Fibroblast of villous mesenchyme (primary cell): ENCODE measurements at places on chromosomes 4 and X.

GRCh38 chrX:9651737-9652136 is 113.9 kb downstream of the GPR143 start:
- no peak for DNase-seq

DNA sequence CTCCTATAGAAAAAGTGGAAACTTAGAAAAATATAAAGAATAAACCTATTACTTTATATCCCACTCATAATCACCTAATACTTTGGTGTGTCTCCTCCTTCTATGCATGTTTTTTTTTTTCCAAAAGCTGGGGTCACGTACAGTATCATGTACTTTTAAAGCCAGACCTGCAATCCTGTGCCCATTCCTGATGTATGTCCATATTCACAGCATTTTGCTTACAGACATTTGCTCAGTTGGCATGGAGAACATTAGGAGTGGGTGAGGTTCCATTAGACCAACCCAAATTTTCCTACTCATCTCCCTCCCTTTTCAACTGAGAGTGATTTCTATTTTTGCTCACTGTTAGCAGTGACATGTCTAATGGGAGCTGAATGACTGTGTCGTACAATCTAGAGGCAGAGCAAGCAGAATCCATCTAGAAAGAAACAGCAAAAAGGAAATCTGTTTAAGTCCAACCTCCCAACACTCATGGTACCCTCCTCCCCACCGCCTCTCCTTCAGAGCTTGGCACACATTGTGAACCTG is 195.6 kb upstream of the KLF3 start:
- no peak for DNase-seq

DNA sequence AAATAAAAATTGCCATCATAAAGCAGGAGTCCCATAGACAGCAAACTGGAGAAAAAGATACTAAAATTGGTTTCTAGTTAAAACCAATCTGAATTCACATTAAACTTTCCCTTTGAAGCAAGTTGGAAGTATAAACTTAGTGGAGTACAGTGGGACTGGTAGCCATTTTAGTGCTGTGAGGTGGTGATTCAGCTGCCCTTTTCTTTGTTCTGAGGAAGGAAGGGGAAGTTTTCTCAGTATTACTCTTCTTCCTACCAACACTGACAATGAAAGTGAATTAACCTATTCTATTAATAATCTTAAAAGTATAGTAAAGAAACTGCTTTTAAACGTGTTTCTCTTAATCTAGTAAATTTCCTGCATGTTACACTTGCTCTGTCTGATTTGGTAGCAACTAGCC is 36.7 kb downstream of the SLC9A6 start:
- no peak for DNase-seq

- no peak for DNase-seq
These were observed 4.6 kb downstream of the RAB33A start for GRCh38 chrX:130176354-130176776.

DNA sequence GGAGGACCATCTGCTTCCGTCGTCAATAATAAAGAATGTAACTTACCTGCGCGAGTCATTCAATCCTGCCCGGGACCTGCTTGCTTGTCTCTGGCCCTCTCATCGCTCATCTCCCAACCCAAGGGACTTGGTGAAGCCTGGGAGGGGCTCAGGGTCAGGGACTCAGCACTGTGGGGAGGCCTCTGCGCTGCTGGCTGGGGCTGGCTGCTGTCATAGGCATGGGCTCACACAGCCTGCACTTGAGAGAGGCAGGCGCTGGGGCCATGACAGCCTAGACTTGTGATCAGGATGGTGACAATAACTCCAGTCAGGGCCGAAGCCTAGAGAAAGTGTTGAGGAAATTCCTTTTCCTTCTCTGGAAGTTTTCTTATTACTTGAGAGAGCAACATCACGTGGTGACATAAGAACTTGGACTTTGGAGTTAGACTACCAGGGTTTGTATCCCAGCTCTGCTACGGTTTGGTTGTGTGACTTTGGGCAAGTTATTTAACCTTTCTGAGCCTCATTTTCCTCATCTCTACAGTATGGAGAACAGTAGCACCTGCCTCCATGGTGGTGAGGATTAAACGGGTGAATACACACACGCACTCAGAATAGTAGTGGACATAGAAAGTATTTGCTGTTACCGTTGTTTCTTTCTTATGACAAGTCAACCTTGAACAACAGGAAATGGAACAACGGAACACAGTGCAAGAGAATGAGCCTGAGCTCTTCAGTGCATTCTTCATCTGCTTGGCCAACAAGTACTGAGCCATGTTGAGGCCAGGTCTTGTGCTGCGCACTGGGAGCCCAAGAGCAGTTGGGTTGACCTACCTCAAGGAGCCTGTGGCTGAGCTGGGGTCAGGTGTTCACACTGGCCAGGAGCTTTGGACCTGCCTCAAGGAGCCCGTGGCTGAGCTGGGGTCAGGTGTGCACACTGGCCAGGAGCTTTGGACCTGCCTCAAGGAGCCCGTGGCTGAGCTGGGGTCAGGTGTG is 60.5 kb downstream of the TBC1D14 start:
- no peak for DNase-seq

DNA sequence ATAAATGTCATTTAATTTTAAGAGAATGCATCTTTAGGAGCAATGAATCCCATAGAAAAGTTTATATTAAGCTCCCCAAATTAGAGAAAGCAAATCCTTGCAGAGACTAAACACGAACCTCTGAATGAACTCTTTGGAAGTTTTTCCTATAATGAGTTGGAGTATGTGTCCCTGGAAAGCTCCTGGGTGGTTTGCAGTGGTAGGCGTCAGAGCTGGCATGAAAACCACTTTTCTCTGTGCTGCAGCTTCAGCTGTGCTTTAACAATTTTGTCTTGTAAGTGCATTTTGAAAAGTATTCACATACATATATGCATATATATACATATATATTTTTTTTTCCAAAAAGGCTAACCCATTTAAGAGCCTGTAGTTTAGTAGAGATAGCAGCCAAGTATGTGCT is 148.7 kb upstream of the TBC1D9 start:
- DNase-seq = no peak

- DNase-seq = no peak
These were observed 96.3 kb downstream of the MAML3 start for GRCh38 chr4:140057701-140058100.

DNA sequence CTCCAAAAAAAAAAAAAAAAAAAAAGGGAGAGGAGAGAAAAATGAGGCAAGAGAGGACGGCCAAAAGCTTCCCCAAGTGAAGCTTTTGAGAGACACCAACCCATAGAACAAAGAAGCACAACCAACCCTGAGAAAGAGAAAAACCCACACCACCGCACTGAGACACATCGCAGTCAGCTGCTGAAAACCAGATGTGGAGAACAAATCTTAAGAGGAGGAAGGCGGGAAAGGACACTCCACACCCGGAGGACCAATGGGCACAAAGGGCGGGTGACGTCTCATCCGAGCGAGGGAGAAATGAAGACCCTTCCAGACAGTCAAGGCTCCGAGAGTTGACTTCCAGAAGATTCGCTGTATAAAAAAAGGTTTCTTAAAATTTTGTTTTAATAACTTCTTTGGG is 112.1 kb downstream of the AFAP1 start:
- no peak for DNase-seq

DNA sequence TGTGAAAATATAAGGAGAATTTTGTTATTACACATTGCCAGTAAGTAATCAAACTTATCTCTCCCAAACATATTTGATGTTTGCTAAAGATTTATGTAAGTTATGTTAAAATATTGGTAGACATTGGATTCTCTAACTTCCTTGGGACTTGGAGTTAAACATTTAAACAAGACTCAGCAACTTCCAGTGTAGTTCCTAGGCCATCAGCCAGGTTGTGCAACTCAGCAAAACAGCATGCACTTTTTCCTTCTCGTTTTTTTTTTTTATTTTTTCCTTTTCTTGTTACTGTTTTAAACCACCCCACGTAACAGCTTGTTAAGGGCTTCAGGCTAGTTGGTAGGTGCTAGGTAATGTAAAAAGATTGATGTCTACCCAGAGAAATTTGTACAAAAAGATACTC is 510.4 kb downstream of the ANKRD50 start:
- peak; percentile 48 for DNase-seq

DNA sequence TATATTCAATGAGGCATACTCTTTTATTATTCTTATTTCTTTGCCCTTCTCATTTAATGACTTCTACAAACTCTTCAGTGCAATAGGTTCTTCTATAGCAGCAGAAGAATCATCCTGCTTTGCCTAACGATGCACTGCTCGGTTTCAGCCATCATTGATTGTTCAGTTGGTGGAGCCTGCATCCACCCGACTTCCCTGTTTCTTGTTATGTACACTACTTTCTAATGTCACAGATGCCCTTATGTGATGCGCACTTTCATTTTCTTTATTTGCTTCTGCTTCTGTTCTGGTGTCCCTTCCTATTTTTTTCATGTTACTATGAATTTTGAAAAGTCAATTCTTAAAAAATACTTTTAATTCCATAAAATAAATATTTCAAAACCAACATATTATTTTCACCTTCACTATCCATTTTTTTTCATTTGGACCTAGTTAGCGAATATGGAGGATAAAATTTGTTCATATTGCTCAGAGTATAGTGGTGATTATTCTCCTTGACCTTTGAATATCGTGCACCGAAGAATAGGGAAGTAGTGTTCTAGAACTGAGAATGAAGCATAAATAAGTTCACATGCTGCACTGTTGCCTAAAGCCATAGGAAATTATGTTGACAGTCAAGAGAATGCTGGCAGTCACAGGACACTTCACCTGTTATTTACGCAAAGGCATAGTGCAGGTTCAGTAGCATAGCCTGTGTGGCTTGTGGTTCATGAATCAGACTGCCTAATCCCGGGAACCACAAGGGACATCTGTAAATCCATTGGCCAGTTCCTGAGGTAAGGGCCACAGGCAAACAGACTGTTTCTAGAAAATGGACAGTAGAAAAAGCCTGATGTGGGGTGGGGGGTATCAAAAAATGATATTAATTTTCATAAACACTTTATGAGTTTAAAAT is 21.3 kb upstream of the SFRP2 start:
- no peak for DNase-seq

- peak; percentile 82 for DNase-seq
These were observed 67.1 kb downstream of the PGRMC2 start for GRCh38 chr4:128220286-128221235.

DNA sequence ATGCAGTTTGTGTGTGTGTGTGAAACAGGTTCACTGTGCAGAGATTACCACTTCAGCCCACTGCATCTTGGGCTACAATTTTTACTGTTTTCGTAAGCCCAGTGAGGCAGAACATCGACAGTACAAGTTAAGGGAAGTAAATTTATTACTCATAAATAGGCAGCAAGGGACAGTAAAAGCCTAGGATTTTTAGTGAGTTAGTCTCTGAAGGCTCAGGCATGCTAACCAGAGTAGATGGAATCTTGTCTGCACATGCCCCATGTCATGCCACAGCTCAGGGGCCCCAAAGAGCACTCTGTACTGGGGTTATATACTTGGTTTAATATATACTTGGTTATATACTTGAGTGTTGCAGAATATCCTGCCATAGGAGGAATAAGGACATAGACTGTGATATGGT is 825.7 kb downstream of the TECRL start:
- DNase-seq = no peak

- no peak for DNase-seq
These were observed 4.5 kb downstream of the DOK7 start for GRCh38 chr4:3467601-3468031.

GRCh38 chr4:109462297-109462696 is 28.7 kb downstream of the SEC24B start:
- DNase-seq = no peak

- DNase-seq = no peak
These were observed 20.3 kb upstream of the POLA1 start for GRCh38 chrX:24673424-24673823.

- DNase-seq = no peak
These were observed 38.1 kb downstream of the MID1 start for GRCh38 chrX:10582215-10582733.

GRCh38 chr4:174600391-174600790 is 78.1 kb upstream of the HPGD start:
- DNase-seq = no peak

GRCh38 chrX:9279234-9279544 is 185.7 kb upstream of the TBL1X start:
- peak; percentile 52 for DNase-seq

DNA sequence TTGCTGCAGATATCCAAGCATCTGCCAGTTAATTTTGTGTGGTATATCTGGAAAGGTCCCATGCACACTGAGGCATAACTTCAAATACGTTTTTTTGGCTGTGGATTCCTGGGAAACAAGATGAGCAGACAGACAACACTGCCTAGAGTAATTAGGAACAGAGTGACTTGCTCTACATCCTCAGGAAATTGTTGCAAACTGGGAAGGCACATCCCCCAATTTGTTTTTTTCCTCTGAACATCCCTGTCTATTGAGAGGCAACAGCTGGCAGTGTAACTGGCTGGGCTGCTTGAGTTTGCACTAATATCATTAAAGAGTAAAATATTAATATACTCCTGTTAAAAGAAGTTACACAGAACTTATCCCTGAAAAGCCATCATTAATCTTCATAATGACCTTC is 207.7 kb upstream of the SLIT2 start:
- peak; percentile 28 for DNase-seq

GRCh38 chr4:76984788-76985211 is 35.2 kb downstream of the SEPTIN11 start:
- DNase-seq = peak; percentile 100

- DNase-seq = no peak
These were observed 44.0 kb downstream of the SCD5 start for GRCh38 chr4:82754513-82755165.

DNA sequence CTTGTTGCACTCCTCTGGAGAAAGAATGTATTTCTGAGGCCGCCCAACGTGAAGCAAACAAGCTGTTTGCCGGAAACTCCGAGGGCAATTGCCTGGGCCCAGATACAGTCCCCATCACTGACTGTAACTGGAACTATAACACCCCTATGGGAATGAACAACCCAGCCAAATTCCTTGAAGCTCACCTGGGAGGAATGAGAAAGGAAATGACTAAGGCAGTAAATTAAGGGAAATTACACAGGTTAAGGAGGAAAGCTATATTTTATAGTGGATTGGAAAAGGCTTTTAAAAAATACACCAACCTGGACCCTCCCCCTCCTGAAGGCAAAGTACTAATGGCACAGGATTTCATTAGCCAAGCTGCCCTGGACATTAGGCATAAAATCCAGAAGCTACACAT is 11.7 kb upstream of the HERC5 start:
- no peak for DNase-seq

GRCh38 chr4:147326591-147326990 is 154.3 kb upstream of the EDNRA start:
- DNase-seq = peak; percentile 70

DNA sequence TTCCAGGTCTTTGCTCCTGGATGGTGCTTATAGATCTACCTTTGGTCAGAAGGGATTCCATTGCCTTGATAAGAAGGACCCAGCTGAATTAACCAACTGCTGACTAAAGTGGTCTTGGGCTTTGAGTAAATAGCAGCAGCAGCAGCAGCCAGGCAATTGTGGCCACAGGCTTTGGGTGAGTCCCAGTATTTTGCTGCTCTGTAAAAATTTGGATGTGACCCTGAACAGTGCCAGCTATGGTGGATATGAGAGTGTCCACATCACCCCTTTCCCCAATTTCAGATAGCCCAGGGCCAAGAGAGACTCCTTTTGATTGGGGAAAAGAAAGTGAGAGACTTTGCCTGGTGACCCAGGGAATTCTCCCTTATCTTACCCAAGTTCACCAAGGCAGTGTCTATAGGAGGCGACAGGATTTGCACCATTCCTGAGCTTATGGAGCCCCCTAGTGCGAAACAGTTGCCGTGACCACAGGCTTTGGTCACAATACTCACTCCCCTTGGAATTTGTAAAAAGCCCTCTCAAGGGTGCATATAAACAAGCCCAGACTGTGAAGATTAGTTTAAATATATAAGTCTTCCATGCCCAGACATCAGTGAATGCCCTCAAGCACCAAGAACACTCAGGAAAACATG is 518.0 kb downstream of the TMA16 start:
- DNase-seq = no peak
